C1 segment of cervical spinal cord (tissue), 14 donors: ENCODE measurements at places on chromosomes 6 and 20.

GRCh38 chr6:80720824-80721223 is 614.4 kb downstream of the BCKDHB start:
- DNase-seq = no peak

- no peak for DNase-seq
Observed at GRCh38 chr6:125154118-125154760, 666 bp downstream of the TPD52L1 start.

DNA sequence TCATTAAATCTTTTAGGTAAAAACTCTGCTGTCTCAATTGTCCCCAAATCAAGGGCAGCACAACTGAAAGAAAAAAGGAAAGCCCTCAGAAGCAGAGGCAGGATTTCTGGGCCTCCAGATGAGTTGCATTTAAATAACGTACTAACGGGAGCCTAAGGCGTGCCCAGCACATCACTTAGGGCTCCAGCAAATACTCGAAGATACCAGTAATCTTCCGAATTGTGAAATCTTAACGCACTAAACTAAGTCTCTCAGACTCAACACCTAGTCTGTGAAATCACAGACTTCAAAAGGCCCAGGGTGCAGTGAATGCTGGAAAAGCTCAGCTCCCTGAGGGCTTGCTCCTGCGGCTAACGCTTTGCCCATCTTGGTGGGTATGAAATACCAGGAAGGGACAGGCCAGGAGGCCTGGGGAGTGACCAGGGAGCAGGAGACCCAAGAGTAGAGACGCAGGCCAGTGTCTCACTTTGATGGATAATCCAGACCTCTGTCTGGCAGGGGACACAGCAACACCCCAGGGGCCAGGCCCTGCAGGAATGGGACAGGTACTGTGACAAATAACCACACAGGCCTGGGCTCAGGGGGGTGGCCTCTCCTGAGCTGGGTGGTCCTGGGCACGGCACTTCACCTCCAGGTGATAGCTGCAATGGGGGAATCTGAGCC is 36.4 kb downstream of the RRBP1 start:
- no peak for DNase-seq

DNA sequence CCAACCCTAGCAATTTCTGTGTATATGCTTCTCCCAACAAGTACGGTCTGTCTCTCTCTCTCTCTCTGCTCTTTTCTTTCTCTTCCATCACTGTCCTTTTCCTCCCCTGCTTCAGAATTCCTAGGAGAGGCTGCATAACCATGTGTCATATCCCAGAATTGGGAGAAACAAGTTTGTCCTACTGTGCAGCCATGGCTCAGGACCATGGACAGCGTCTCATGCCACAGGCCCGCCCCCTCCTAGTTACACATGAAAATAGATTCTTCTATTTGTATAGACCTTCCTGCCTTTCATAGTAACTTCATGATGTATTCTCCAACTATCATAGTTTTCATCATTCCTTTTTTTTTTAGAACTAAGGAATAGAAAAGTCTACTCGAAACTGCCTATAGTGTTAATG is 98.0 kb downstream of the FNDC1 start:
- DNase-seq = no peak

- no peak for DNase-seq
Observed at GRCh38 chr20:15058841-15059240, 721.4 kb upstream of the FLRT3 start.

- no peak for DNase-seq
Observed at GRCh38 chr6:166931426-166931970, 24.9 kb downstream of the RNASET2 start.

DNA sequence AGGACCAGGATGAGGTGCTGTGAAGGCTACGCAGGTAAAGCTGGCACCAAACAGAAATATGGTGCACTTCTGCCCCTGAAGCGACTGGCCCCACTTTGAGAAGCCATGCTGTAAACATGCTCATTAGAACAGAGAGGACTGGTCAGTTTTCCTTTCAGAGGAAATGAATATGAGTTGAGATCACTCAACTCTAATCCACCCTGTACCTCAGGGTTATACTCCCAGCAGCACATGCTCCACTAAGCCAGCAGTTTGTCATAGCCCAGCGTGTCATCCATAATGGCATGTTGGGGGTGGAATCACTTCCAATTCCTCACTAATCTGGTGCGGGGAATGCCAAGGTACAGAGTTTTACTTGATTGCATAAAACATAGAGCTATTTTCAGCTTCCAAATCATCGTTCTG is 98.1 kb downstream of the HIVEP2 start:
- DNase-seq = no peak

- no peak for DNase-seq
Observed at GRCh38 chr6:139698526-139699176, 324.2 kb upstream of the CITED2 start.

DNA sequence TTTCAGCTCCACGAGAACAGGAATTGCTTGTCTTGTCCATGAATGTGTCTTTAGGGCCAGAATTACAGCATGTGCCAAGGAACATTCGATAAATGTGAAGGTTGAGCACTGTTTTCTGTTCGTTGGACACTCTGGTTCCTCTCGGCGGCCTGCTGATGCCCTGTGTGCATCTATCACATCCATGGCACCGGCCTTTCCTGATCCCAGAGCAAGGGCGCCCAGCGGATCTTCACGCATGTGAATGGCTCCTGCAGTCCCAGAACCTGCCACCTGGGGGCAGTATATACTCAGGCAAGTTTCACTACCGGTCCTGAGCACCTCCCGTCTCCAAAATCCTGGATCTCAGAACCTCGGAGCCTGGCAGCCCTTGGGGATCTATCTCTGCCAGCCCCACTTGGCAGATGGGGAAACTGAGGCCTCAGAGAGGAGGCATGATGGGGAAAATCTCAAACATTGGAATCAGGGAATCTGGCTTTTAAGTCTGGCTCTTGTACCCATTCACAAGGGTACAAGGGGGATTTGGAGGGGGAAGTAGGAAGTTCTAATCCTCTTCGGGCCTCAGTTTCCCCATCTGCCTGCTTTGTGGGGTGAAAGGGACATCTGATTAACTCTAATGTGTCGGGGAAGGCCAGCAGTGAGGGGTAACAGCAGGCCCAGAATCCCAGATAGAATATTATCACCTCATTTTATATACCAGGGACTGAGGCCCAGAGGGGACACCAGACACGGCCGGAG is 4.3 kb upstream of the CEBPB start:
- peak; percentile 62 for DNase-seq

DNA sequence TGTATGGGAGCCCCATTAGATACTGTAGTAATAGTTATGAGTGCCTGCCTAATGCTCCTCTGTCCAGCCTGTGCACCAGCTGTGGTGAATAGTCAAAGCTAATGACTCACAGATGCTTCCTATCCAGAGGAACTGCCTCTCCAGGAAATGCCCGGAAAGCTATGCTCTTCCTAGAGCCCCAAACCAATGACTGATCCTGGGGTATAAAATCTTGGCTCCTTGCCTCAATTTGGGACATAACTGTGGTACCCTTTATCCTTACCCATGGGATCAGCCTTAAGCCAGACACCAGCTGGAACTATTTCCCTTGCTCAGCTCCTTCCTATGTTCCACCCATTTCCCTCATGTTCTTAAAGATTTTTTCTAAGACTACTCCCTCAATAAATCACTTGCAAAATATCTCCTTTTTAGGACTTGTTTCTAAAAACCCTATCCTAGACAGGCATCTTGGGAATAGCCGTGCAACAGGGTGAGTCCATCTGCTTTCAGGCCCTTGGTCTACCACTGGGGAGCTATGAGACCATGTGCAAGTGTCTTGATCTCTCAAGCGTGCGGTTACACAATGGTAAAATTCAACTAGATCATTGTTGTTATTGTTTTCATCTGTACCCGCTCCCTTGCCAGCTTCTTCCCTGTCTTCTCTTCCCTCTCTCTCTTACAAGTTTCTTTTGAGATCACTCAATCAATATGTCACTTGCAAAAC is 283.7 kb downstream of the BTBD3 start:
- no peak for DNase-seq

- DNase-seq = no peak
Observed at GRCh38 chr6:129364037-129364436, 345.9 kb downstream of the ARHGAP18 start.

- DNase-seq = no peak
Observed at GRCh38 chr6:27889628-27890444, 22.4 kb downstream of the OR2B2 start.

DNA sequence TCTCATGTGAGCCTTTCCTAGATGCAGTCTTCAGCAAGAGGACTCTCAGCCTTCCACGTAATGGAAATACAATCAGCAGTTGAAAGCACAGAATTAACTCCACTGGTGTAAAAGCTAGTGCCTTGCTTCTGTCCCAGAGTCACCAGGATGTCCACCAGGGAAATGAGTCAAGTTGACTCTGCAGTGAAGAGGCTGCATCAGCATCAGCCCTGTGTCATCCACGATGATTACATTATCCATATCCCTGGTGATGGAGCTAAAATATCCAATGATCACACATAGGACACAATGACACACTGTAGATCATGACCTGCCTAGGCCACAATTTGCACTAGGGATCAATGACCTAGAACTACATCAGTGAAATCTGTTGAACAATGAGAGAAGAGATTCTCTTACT is 262.4 kb downstream of the ERMARD start:
- no peak for DNase-seq

DNA sequence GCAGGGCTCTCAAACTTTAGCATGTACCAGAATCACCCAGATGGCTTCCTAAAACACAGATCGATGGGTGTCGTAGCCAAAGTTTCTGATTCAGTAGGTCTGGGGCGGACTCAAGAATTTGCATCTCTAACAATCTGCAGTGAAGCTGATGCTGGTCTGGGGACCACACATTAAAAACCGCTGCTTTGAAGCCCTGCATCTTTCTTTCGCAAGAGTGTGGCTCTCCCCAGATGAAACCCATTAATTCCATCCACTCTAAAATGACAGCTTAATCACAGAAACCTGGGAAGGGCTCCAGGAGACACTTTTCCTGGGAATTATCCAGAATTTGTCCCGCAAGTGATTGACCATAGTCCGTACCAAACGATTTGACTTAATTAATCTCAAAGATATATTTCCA is 319.8 kb upstream of the PLCB4 start:
- DNase-seq = no peak

DNA sequence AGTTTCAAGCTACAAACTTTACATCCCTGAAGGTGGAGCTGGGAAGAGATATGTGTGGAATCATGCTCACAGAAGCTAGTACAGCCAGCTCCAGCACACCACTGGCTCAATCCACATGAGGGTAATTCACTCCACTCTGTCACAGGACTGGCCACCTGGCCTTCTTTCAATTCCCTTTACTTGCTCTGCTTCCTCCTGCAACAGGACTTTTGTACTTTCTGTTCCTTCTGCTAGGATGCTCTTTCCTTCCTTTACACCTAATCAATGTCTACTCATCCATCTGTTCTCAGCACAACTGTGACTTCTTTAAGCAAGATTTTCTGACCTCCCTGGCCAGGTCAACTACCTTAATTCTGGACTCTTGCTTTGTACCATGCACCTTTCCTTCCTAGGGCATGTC is 39.4 kb upstream of the MYB start:
- no peak for DNase-seq

DNA sequence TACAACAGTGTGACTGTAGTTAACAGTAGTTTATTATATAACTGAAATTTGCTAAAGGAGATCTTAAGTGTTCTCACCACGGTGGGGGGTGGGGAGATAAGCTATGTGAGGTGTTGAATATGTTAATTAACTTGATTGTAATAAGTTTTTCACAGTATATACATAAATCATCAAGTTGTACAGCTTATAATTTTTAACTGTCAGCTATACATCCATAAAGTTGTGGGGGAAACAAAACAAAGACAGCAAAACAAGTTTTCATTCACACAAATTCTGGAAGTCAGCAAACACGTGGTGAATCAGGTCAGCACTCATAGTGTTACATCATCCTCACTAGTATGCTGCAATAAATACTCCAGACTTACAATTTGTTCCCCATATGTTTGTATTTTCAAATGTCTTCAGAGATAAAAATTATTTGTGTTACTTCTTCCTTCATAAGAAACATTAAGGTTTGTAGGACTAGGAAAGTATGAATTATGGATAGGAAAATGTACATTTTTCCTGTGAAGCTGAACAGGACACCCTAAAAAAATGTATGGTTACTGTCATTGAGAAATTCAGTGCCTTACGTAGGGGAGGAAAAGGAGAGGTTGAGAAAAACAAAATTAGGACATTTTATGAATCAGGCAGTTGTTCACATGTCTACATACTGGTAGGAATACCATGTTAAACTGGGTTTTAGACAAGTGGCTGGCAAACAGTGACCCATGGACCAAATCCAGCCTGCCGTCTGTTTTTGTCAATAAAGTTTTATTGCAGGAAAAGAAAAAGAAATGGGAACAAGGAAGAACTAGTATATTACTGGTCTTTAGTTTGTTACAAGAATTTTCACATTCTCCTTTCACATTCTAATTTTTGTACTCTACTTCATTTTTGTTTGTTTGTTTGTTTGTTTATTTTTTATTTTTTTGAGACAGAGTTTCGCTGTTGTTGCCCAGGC is 6.0 kb downstream of the SUMO4 start:
- DNase-seq = no peak

- DNase-seq = no peak
Observed at GRCh38 chr6:114287461-114287860, 55.4 kb downstream of the HS3ST5 start.

- no peak for DNase-seq
Observed at GRCh38 chr6:121430514-121431460, 4.7 kb upstream of the GJA1 start.
